Right renal pelvis (tissue), 4 donors: ENCODE measurements at places on chromosomes 12 and 14. TPM values are rescaled to one million over a fixed set of nuclear protein-coding genes. Genes with fewer than 3 reads are reported as not detected.

GRCh38 chr12:115000038-115000437, 316.1 kb upstream of the TBX3 start:
- no peak for DNase-seq

- peak; percentile 23 for DNase-seq
Observed at GRCh38 chr12:26028953-26029735, 70.7 kb downstream of the RASSF8 start.

DNA sequence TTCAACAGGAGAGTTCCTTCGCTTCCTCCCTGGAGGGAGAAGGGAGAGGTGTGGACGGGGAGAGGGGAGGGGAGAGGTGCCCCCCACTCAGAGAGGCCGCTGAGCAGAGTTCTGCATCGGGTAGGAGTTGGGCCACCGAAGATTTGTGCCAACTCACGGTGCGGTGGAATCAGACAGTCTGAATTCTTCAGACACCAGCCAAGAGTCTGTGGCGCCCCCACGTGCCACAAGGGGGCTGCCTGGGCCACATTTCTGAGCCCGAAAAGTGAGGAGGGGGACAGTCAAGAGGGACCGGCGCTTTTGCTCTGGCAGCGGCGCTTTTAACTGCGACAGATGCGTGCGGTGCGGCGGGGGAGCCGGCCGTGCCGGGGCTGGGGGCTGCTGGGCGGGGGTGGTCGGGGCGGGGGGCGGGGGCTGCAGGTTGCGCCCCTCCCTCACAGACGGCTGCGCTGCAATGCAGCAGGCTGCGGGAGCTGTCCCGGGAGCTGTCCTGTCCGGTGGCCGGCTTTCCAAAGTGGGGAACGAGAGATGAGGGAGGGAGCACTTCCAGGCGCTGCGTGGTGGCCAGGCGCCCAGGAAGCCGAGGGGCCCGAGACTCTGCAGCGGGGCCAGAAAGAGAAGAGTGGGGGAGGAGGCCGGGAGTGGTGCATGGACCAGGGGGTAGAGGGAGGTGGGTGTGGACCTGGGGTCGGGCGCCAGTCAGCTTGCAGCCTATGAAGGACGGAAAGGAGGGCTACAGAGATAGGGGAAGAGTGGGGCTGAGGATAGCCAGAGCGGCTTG, 975 bp upstream of the RTL1 start:
- no peak for DNase-seq

GRCh38 chr12:58166643-58167042, 225.3 kb downstream of the ATP23 start:
- no peak for DNase-seq

- DNase-seq: no peak
Observed at GRCh38 chr14:89240414-89240813, 176.6 kb downstream of the FOXN3 start.

- DNase-seq: no peak
Observed at GRCh38 chr12:118521036-118521370, 144.6 kb downstream of the SUDS3 start.

DNA sequence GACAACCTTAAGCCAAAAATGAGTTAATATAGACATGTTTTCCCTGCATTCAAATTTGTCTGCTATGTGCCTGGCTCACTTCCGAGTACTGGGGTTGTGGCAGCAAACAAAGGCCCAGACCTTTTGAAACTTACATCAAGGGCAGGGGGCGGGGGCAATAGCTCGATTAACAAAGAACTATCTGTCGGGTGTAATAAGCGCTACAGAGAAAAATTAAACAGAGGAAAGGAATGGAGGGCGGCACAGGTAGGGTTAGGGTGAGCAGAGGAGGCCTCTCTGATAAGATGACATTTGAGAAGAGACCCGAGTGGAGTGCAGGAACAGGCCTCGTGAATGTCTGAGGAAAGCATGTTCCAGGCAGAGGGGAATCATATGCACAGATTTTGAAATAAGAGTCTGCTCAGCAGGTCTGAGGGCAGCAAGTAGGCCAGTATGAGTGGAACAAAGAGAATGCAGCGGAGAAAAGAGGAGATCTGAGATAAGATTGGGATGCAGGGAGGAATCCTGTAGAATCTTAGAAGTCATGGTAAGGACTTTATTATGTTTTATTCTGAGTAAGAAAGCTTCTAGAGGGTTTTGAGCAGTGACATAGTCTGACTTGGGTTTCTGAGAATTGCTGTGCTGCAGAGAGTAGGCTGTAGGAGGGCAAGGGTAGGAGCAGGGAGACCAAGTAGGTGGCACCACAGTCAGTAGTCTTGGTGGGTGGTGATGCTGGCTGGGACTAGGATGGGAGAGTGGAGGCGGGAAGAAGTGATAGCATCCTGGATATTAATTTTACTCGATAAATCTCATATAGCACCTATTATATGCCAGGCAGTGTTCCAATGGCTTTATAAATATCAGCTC, 52.6 kb downstream of the BICDL1 start:
- DNase-seq: no peak

- no peak for DNase-seq
Observed at GRCh38 chr12:5433845-5434646, 2.1 kb downstream of the NTF3 start.

- DNase-seq: no peak
Observed at GRCh38 chr12:2982361-2982760, 23.2 kb downstream of the TEAD4 start.

GRCh38 chr12:77032406-77032805, 33.0 kb downstream of the E2F7 start:
- no peak for DNase-seq

DNA sequence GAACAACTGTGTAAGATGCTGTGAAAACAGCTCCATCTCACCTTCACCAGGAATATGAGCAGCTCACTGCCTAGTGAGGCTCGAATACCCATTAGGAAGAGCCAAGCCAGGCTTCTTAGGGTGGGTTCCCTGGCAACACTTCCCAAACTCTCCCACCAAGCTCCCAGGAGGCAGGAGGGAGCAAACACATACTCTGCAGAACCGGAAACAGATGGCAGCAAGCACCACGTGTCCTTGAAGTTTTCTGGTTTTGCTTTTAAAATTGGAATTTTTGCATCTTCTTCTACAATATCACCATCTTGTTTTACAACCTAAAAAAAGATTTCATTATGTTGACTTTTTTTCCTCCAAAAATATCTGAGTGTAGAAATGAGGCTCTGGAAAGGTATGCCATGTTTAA, 186.7 kb downstream of the ZFP36L1 start:
- DNase-seq: no peak

- DNase-seq: no peak
Observed at GRCh38 chr14:69688299-69688649, 76.9 kb downstream of the SUSD6 start.

DNA sequence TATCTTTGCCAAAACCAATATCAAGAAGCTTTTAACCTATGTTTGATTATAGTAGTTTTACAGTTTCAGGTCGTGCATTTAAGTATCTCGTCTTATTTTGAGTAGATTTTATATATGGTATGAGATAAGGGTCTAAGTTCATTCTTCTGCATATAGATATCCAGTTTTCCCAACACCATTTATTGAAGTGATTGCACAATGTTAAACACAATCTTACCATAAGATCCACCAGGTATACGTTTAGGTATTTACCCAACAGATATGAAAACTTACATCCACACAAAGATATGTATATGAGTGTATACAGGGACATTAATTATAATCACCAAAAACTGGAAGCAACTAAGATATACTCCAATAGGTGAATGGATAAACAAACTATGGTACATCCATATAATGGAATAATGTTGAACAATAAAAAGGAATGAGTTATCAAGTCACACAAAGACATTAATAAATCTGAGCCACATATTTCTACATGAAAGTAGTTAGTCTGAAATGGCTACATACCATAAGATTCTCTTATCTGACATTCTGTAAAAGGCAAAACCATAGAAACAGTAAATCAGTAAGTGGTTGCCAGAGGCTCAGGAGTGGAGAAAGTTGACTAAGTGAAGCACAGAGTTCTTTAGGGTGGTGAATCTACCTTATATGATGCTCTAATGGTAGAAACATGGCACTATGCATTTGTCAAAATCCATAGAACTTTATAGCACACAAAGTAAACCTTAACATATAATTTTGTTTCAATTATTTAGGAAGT, 222.6 kb downstream of the NUAK1 start:
- no peak for DNase-seq

GRCh38 chr14:93543766-93544165, 113.0 kb downstream of the UNC79 start:
- DNase-seq: no peak

- DNase-seq: no peak
Observed at GRCh38 chr12:116892349-116893140, 11.3 kb upstream of the HRK start.

DNA sequence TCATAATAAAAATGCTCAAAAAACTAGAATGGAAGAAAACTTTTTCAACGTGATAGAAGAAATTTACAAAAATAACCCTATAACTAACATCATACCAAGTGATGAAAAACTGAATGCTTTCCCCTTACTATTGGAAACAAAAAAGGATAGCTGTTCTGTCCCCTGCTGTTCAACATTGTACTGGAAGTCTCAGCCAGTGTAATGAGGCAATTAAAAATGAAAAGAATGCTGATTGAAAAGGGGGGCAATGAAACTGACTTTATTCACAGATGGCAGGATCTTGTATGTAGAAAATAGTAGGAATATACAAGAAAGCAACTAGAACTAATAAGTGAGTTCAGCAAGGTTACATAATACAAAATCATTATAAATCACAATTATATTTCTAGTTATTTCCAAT, 337.9 kb upstream of the KITLG start:
- no peak for DNase-seq

GRCh38 chr14:24518851-24519250, 10.8 kb upstream of the CMA1 start:
- no peak for DNase-seq

DNA sequence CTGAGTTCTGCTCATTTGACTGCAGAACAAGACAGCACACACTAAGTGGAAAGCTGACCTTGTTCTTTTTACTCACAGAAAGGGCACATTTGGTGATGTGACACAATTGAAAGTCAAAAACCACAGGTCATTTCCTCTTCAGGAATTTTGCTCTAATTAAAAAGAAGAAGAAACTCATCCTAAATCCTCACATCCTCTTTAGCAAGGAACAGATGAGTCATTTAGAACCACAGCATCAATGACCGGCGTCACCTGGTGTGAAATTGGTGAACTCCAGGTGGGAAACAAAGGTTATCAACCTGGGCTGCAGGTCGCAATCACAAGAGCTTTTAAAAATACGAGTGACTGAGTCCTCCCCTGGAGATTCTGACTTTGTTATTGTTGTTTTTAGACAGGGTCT, 2.9 kb upstream of the RNU6-8 start:
- DNase-seq: no peak

- DNase-seq: no peak
Observed at GRCh38 chr12:45468751-45469615, 253.1 kb downstream of the ANO6 start.

- no peak for DNase-seq
Observed at GRCh38 chr12:124278389-124279101, 16.3 kb upstream of the RFLNA start.

DNA sequence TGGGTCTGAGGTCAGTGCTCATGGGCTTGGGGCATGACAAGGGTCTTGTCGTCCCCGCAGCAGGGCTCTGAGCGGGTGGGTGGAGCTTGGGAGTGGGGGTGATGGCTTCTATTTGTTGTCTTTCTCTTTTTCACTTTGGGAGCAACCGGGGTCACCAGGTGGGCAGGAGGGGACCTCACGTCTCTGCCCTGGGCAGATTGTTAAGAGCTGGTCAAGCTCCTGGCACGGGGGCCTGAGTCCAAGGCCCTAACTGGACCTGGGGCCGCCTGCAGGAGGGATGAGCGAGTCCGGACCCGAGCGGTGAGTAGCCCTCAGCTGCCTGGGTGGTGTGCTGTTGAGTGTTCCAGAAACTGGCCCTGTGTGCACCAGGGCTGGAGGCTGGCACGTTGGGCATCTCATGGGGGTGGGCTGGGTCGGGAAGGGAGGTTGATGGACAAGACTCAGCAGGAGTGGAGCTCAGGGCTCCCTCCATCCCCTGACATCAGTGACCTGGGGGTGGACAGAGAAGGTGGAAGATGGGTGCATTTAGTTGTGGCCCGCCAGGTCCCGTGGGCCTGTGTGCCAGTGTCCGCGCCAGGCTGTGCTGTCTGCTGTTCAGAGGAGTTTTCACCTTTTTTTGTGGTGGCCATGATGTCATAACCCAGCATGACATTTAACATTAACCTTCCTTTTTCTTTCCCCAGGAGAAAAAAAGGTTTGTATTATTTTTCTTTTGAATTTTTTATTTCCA, 27.5 kb downstream of the RTL1 start:
- no peak for DNase-seq

- DNase-seq: no peak
Observed at GRCh38 chr12:112190231-112191025, 65.1 kb downstream of the TRAFD1 start.

Gene C12orf60
- 6.8 TPM for polyA plus RNA-seq

Gene COX8C
- polyA plus RNA-seq: not detected

Gene IL22
- not detected for polyA plus RNA-seq

Gene INHBC
- 0.29 TPM for polyA plus RNA-seq

Gene PPFIA2
- polyA plus RNA-seq: 3.5 TPM

Gene FOXA1
- polyA plus RNA-seq: 8.9 TPM

Gene AGAP2
- polyA plus RNA-seq: 0.86 TPM

Gene ALG10B
- 14.1 TPM for polyA plus RNA-seq

Gene KRT74
- not detected for polyA plus RNA-seq

Gene PTPRB
- polyA plus RNA-seq: 18.2 TPM

Gene LDHB
- polyA plus RNA-seq: 1,595 TPM

Gene PGF
- 9.7 TPM for polyA plus RNA-seq

Gene MGST1
- 41.4 TPM for polyA plus RNA-seq

Gene KRT78
- polyA plus RNA-seq: 0.05 TPM

Gene KRT75
- polyA plus RNA-seq: not detected

Gene KCNJ8
- 20.4 TPM for polyA plus RNA-seq
